ENCODE measurements at places on chromosomes 6 and 20. TPM values are rescaled to one million over a fixed set of nuclear protein-coding genes. Genes with fewer than 3 reads are reported as not detected.

Gene FAM209B
- total RNA-seq: not detected

Gene CD24
- 3.3 TPM for total RNA-seq

Gene SUMO4
- total RNA-seq: 1.2 TPM

Gene FAM83C
- total RNA-seq: not detected

Gene CGAS
- total RNA-seq: 3.3 TPM

Gene TMEM151B
- not detected for total RNA-seq

Gene ISM1
- total RNA-seq: under 0.01 TPM

Gene ADGRB3
- total RNA-seq: 0.83 TPM

Gene DPPA5
- total RNA-seq: not detected

Gene ADGRF5
- total RNA-seq: 39.0 TPM

Gene EGFL8
- 1.5 TPM for total RNA-seq

Gene LKAAEAR1
- not detected for total RNA-seq

Gene CARMIL1
- total RNA-seq: 9.7 TPM

Gene GPR6
- not detected for total RNA-seq

Gene POU3F2
- total RNA-seq: not detected

Gene ID1
- 178 TPM for total RNA-seq

Gene FERMT1
- total RNA-seq: 6.4 TPM

Gene RNASET2
- 43.3 TPM for total RNA-seq

Gene GABRR1
- not detected for total RNA-seq

Gene KCNK5
- total RNA-seq: 0.03 TPM

Gene DUSP15
- total RNA-seq: 0.20 TPM

Gene KPNA5
- total RNA-seq: 9.7 TPM

Gene FAM217A
- not detected for total RNA-seq

Gene CSNK2A1
- 156 TPM for total RNA-seq

Gene BPIFB2
- total RNA-seq: not detected

Gene CST3
- 515 TPM for total RNA-seq

Gene ELOVL4
- 5.4 TPM for total RNA-seq

Gene MUC21
- total RNA-seq: not detected

Gene MEP1A
- total RNA-seq: not detected

Gene RIPOR2
- total RNA-seq: 2.9 TPM

Gene CLIC5
- total RNA-seq: under 0.01 TPM

Gene SALL4
- total RNA-seq: 0.07 TPM

Gene MLIP
- total RNA-seq: 0.40 TPM

Gene PSMB1
- total RNA-seq: 180 TPM

Gene IL17A
- not detected for total RNA-seq

Gene RFX6
- total RNA-seq: not detected

Gene OXT
- not detected for total RNA-seq

Gene PNLDC1
- 0.20 TPM for total RNA-seq
